ENCODE measurements at places on chromosomes 2 and 18.

GRCh38 chr2:22079583-22079982 is 955.8 kb downstream of the TDRD15 start:
- no peak for DNase-seq

DNA sequence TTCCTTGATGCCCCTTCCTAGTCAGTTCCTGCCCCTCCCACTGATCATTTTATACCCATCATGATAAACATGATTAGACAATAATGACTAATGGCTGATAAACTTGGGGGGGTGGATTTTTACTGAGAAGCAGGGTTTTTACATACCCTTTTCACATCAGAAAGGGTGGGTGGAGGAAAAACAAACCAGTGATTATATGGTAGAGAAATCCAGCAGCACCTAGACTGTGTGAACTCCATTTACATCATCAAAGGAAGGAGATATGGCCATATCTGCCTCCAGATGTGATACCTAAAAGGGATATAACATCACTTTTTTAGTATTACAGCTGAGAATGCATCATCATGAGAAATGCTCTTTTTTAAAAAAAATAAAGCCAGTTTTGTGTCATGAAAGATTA is 89.9 kb downstream of the ANKRD12 start:
- no peak for DNase-seq

- DNase-seq = no peak
Observed at GRCh38 chr2:20198001-20198400, 26.9 kb downstream of the SDC1 start.

GRCh38 chr2:221572821-221573429 is 821 bp upstream of the EPHA4 start:
- no peak for DNase-seq

DNA sequence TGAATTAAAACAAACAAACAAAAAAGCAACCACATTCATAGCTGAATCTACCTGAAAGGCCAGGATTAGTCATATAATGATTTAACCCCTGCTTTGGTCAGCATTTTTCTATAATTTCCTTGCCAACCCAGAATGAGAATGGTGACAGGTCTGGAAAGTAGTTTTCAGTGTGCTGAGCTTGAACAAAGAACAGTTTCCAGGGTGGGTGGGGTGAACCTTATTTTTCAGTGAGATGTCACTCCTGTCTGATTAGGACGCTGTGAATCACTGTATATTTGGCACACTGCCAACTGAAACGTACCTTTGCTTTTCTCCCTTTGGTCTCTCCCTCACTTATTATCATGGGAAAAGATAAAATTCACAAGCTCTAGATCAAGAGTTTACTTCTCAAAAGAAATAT is 35.0 kb upstream of the DSC1 start:
- no peak for DNase-seq

GRCh38 chr2:45932278-45932975 is 281.0 kb downstream of the PRKCE start:
- DNase-seq = no peak

GRCh38 chr2:219159771-219160185 is 837 bp downstream of the NHEJ1 start:
- no peak for DNase-seq

- no peak for DNase-seq
Observed at GRCh38 chr18:688323-688722, 24.1 kb downstream of the ENOSF1 start.

GRCh38 chr2:200787351-200788120 is 24.2 kb upstream of the BZW1 start:
- DNase-seq = no peak

DNA sequence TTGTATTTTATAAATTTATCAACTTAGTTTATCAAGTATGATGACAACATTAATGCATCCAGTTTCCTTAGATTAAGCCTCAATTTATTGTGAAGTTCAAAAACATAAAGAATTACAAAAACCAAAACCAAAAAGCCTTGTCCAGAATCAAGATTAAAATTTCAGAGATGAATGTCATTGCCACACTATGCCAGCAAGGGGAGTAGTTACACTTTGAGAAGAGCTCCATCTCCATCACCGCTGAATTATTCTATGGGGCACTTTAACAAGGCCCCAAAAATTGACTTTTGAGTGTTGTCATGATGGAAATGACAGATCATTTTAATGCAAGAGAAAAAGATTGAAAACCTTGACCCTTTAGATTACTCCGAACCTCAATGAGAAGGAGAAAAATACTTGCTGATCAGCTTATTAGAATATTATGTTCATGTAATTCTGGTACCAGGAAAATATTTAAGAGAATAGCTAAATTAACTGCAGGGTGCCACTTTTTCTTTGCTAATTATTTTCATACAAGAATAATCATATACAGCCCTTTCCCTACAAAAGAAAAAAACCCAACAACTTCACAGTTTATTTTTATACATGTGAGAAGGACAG is 152.5 kb upstream of the AQP4 start:
- no peak for DNase-seq

GRCh38 chr2:68293755-68294154 is 26.0 kb downstream of the CNRIP1 start:
- DNase-seq = no peak

DNA sequence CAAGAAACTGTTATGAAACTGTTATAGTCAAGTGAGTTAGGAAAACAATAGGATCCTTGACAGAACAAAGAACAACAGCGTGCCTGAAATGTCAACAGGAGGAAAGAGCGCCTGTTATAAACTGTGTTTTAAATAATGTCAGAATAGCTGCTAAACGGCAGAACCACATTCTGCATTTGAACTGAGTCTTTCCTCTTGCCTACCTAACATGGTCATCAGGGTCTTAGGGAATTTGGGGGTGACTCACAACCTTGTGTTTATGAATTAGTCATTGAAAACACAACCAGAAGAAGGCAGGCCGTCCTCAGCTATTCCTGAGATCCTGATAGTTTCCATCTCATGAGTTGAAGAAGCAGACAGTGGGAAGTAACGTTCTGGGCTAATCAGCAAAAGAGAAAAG is 222.0 kb upstream of the FN1 start:
- DNase-seq = no peak

DNA sequence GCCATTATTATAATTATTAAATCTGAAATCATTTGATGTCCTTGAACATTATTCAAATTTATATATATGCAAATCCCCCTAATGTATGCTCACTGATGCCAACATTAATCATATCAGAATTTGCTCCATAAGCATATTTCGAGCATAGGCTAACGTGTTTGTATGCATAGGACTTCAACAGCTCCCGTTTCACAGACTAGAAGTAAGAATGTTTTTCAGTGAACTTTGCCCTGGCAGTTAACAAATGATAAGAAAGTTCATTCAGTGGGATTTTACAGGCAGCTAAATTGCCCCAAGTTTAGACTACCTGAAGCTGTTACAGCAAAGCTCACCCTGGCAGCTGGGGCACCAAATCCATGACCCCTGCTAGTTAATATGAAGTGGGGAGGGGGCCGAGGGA is 272.0 kb downstream of the LNPK start:
- no peak for DNase-seq

DNA sequence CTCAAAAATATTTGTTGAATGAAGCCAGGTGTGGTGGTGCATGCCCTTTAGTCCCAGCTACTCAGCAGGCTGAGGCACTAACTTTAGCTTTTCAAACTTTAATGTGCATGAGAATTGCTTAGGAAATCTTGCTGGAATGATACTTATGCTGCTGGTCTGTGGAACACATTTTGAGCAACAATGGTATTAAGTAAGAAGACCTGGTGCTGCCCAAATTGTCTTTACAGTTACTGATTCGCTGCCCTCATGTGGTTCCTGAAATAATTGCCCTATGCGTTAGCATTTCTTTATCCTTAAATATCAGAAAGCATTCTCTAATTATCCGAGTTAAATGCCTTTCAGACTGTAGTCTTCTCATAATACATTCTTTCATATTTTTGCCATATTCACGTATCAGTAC is 76.0 kb upstream of the SESTD1 start:
- DNase-seq = peak; percentile 52

- DNase-seq = no peak
Observed at GRCh38 chr2:138086576-138086975, 122.3 kb downstream of the HNMT start.

DNA sequence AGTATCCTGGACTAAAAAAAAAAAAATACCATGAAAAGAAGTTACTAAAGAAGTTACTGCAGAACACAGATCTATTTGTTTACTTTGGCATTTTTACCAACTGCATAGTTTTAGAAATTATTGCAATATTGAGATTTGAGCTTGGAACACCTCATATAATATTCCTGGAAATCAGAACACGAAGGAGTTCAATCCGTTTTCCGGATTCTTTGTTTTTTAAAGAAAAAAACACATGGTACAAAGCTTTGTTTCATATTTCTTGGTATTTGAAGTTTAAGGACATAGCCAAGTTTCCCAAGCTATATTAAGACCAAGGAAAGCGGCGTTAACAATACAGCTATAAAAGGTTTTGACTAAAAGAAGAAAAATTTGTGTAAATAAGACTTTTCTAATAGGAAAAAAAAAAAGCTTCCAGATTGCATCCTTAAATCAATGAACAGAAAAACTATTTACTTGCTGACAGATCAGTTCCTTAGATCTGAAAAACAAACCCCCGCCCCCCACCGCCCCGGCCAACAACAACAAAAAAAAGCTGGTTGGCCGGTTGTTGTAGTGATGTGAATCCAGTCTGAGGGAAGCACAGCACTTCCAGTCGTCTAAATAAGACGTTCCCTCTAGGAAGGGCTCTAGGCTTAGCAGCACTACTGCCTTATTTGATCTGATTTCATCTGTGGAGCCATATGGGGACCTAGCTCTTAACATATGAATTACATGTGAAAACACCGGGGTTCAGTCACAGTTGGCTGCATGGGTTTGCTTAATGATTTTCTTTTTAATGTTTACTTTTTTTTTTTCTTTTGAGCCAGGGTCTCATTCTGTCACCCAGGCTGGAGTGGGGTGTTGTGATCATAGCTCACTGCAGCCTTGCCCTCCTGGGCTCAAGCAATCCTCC is 2.5 kb upstream of the RHOB start:
- no peak for DNase-seq

- no peak for DNase-seq
Observed at GRCh38 chr2:18566145-18566769, 5.8 kb upstream of the RDH14 start.

- DNase-seq = no peak
Observed at GRCh38 chr2:127115471-127116199, 8.7 kb upstream of the BIN1 start.

DNA sequence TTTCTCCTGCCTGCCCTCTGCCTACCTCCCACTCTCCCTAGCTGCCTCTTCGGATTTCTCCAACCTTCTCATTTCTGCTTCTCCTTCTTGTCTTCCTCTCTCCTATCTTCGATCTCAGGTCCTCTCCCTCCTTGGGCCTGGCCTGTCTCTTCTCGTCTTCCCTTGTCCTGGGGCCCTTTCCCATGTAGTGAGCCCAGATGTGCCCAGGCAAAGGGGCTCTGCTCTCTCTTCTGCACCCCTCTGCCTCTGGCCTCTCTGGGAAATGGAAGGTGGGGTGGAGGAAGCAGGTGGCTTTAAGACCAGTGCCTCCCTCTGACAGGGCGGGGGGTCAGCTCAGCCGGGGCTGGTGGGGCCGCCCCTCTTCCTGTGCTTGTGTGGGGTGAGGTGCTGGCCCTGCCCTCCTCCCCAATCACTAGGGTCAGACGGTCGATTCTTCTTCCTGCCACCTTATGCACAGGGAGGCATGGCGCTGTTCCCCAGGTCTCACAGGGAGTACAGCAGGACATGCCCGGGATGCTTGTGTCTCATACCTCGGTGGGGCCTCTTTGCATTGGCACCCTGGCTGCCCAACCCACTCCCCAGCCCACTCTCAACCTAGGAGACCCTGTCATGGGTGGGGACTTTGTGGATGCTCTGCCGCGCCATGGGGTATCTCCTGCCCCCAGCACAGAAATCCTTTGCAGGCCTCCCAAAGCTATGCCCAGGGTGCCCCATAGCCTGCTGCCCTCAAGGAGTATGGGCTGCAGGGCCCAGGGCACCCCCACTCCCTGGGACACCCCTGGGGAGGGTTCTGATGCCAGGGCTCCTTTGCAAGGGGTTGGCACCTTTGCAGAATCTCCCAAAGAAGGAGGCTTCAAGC is 213.8 kb upstream of the HAAO start:
- DNase-seq = no peak

All from B cell (primary cell).